Memory B cell (primary cell): ENCODE measurements at places on chromosomes 6 and 20.

DNA sequence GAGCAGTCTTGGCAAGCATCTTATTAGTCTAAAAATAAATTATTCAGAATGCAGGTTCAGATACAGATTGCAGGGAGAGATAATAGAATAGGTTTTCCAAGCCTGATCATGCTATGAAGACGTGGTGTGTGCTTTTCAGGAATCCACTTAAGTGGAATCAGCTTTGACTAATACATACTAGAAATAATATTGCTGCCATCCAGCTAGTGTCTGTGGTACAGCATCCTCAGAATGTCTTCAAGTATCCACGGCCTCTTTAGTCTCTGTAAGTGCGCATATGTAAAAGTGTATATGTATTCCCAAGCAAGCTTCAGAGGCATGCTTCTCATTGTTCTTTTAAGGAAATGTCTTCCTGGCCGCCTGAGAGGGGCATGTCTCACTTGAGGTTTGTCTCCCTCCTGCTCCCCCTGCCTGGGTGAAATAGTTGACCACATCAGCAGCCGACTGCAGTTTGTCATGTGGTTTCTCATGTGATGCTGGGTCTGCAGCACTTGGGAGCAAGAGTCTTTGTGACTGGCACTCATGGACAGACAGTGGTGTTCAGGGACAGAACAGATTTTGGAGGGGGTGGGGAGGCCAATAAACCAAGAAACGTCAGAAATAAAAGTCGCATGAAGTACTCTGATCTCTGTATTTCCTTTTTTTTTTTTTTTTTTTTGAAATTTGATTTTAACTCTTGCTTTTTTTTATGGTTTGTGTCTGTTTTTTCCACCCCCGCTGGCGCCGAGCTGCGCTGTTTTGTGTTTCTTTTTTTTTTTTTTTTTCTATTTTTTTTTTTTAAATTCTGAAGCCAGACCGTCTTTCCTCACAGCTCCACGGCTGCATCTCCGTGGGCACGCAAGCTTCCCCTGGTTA is 150.8 kb downstream of the PRL start:
- no peak for DNase-seq

DNA sequence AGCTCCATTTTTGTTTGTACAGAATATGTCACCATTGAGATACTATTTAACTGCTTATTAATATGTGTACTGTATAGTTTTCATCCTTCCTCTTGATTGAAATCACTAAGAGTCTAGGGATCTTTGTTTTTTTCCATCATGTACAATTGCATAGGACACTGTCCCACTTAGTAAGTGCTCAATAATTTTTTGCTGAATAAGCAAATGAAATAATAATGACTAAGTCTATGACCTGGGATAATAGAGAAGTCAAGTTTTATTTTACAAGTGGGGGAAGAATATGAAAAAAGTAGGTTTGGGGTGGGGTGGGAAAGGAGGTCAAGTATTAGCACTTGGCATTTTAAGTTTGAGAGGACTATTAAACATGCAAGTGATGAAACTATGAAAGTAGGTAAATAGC is 4.5 kb upstream of the EYS start:
- no peak for DNase-seq

GRCh38 chr20:43514648-43514999 is 7.1 kb downstream of the L3MBTL1 start:
- DNase-seq, result no peak

DNA sequence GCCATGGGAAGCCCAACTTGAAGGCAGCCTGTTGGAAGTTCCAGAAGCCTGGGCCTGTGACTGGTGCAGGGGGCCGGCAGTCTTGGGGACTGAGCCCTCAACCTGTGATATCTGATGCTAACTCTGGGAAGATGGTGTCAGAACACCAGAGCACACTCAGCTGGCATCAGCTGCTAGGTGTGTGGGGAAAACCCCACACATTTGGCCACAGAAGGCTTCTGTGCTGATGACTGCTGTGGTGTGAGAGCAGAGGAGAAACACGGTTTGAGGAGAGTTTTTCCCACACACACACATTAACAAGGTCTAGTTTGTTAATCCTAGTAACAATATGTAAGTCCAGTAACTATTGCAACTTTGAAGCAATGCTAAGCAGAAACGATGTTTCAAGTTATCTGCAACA is 78.0 kb downstream of the PSMB1 start:
- DNase-seq, result no peak
